ENCODE measurements at places on chromosomes 12 and 14.
A peak's percentile ranks its signal among the peaks of the same experiment; 100 is the strongest.

- no peak for DNase-seq
Observed at GRCh38 chr12:132285991-132286681, 43.3 kb downstream of the GALNT9 start.

DNA sequence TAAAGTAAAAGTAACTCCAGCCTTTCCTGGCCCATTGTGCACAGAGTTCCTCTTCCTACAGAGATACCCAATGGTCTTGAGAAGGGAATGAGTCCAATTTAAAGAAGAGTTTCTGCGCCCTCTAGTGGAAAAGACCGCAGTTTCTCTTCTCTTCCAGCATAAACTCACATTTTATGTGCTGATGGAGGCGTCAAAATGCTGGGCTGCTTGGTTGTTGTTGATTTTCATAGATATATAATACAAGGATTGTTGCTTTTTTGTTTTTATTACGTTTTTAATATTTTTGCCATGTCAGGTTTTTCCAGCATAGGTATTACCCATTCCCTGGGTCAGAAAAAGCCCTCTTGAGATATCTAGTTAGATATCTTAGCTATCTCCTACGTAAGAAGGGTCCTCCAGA lies 356.9 kb upstream of the STXBP6 start:
- DNase-seq = no peak

DNA sequence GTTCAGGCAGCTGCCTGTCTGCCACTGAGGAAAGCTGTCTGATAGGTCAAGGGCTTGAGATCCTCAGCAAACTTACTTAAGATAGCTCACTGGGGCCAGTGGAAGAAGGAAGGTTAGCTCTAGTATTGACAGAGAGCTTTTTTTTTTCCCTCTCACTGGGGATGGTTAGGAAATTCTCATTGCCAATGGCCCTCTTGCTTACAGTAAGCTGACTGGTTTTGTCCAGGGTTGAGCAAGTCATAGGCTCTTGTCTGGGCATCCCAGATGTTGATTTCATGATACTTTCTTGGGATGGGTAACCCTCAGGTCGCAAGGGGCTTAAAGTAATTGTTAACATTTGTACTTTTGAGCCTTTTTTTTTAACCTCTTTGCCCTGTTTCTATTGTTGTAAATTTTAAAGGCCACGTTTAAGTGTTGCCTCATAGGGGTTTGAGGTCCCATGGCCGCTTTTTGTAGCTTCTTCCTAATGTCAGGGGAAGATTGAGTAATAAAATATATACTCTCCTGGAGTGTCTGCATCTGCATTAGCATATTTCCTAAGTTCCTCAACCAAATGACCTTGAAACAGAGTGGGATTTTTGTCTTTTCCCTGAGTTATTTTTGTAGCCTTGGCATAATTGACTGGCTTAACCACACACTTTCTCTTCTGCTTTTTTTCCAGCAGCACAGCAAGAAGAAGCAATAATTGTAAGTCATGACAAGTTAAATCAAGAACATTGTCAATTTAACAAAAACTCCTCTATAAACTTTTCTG lies 716.0 kb downstream of the LRFN5 start:
- no peak for DNase-seq

GRCh38 chr12:74317078-74317601 lies 220.5 kb upstream of the ATXN7L3B start:
- no peak for DNase-seq

- no peak for DNase-seq
Observed at GRCh38 chr14:103260629-103261124, 73.4 kb upstream of the EIF5 start.

DNA sequence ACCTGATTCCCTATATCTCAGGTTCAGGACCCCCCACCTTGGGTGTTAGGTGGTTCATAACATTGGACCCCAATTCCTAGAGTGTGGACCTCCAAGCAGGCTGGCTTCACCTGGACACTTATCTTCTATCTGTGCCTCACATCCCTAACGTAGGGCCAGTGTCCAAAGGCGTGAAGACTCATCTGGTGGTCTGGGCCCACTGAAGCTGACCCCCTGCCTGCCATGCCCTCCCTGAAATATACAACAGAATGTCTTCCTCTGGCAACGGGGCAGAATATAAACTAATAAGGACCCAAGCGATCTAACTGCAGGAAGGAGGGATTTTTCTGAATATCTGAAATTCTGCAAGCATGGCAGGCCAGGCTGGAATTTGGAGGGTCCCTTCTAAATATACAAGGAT lies 5.6 kb downstream of the HOXC13 start:
- no peak for DNase-seq

GRCh38 chr12:95641299-95641952 lies 90.2 kb upstream of the USP44 start:
- DNase-seq = no peak

GRCh38 chr12:104733717-104734175 lies 224.3 kb downstream of the SLC41A2 start:
- no peak for DNase-seq

DNA sequence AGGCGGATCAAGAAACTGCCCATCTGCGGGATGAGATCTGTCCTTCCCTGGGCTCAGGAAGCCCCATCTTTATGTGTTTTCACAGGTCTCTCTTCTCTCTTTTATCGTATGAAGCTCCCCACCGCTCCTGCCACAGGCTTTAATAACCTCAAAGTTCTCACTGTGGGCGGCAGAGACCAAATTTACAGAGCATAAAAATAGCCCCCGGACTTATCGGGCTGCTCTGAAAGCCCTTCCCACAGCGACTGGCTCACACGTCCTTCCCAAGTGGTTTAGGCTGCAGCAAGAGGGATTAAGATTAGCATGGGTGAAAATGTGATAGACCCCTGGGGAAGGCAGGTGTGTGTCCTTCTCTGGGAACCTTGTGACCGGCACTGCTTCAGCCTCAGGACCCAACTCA lies 47.8 kb downstream of the TESC start:
- DNase-seq = no peak

GRCh38 chr14:106511006-106511799 lies 984.8 kb downstream of the TMEM121 start:
- DNase-seq = peak; percentile 20

DNA sequence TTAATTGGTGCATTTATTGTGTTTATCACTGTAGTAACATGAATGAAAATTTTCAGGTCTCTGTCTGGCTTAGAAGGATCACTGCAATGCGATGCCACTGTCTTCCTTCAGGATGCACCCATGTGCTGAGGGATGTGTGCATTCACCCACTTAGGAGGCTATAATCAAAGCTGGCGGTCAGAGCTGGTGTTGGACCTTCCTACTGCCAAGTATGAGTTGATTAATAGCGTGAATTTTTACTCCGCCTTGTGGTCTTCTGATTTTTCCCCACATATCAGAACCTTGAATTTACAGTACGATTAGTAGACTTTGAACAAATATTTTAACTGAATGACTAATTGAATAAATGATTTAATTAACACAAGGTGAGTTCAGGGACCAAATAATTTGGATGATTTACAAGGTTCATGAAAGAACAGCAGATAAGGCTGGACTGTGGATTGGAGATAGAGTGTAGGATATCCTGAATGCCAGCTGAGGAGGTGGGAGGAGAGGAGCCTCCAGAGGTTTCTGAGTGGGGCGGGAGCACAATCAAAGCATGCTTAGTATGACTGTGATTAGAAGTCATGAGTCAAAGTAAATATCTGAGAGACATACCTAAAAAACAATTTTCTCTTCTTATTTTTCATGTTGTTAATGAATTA lies 50.1 kb downstream of the RERG start:
- DNase-seq = no peak

- no peak for DNase-seq
Observed at GRCh38 chr12:2023365-2023764, 19.1 kb upstream of the DCP1B start.

GRCh38 chr14:51897791-51898355 lies 37.5 kb downstream of the GNG2 start:
- no peak for DNase-seq
